A549 treated with GW870086 at 1 μM for 4 hours (cell line): ENCODE measurements at places on chromosomes 1 and 21. TPM values are rescaled to one million over a fixed set of nuclear protein-coding genes. Genes with fewer than 3 reads are reported as not detected.

Gene DMBX1
- total RNA-seq: 0.70 to 1.2 TPM (median 1.1 TPM) in 5 replicates

Gene PTPRC
- not detected in 5 replicates for total RNA-seq

Gene BGLAP
- 0.23 to 1.0 TPM (median 0.61 TPM) in 4 of 5 replicates, not detected in the other for total RNA-seq

Gene TMEM269
- 0.05 to 0.13 TPM (median 0.08 TPM) in 5 replicates for total RNA-seq

Gene SMIM11
- total RNA-seq: 12.3 to 22.5 TPM (median 18.4 TPM) in 5 replicates

Gene BEND5
- total RNA-seq: not detected in 5 replicates

Gene PLA2G4A
- 7.4 to 11.1 TPM (median 9.7 TPM) in 5 replicates for total RNA-seq

Gene GRHL3
- 0.83 to 1.1 TPM (median 0.99 TPM) in 5 replicates for total RNA-seq

Gene WDR47
- 6.0 to 8.8 TPM (median 8.2 TPM) in 5 replicates for total RNA-seq

Gene C1orf87
- not detected in 5 replicates for total RNA-seq

Gene EFNA4
- total RNA-seq: 12.2 to 13.0 TPM (median 12.4 TPM) in 5 replicates
